Inflammatory macrophage treated with lipopolysaccharide for 1 hour (primary cell): ENCODE measurements at places on chromosomes 5 and 9.
A peak's percentile ranks its signal among the peaks of the same experiment; 100 is the strongest.

GRCh38 chr5:36778336-36778735 is 98.2 kb upstream of the NIPBL start:
- no peak for DNase-seq

DNA sequence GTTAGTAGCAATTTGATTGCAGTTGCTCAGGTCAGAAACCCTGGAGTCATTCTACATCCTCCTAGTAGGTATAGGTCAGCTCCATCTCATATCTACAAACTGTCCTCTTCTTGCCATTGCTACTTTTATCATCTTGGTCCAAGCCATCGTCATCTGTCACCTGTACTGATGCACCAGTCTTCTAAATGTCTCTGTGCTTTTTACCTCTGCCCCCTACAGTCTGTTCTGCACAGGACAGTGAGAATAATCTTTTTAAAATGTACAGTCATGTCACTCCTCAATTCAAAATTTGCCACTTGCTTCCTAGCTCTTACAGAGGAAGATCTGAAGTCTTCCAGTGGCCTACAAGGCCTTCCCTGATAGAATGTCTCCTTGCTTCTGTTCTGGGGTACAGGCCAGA is 6.8 kb downstream of the NNT start:
- no peak for DNase-seq

DNA sequence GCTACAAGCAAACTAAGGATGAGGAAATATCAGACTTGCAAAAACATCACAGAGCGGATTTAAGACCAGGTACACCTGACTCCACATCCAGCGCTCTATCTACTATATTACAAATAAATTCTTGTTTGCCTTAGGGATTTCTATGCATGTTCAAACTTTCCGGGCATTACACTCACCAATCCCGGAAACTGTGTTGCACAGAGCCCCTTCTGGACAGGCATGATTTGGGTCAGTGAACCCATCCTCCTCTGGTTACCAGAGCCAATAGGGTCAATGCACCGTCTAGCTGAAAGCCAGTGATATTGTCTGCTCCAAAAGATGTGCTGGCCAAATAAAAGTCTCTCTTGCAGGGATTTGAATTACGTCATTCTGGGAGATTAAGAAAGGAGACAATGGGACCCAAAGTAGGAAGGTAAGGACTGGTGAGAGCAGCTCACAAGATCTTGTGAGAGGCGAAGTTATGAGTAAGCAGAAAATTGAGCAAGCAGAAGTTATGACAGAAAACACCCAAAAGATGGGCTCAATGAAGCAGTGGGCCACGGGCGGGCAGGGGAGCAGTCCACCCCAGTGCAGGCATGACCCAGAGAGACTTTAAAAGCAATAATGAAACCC is 155.8 kb upstream of the RAI14 start:
- DNase-seq, result peak; percentile 91

DNA sequence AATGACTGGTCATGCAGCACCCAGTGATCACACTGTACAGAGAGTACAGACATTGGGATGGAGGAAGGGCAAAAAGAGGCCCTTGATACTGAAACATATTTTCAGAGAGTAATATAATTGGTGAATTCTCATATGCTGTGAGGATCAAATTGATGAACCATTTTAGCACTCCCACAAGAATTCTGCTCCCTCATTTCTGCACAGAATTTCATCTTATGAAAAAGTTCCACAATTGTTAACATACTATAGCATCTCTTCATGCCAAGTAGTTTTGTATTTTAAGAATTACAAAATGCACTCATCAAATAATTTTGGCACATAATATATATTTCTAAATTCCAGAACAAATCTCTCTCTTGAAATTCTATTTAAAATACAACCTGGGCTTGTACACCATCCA is 351.2 kb downstream of the PDE4D start:
- no peak for DNase-seq

- no peak for DNase-seq
Observed at GRCh38 chr5:36640949-36641348, 34.5 kb downstream of the SLC1A3 start.

- no peak for DNase-seq
Observed at GRCh38 chr5:170411100-170411499, 21.9 kb upstream of the KCNMB1 start.

DNA sequence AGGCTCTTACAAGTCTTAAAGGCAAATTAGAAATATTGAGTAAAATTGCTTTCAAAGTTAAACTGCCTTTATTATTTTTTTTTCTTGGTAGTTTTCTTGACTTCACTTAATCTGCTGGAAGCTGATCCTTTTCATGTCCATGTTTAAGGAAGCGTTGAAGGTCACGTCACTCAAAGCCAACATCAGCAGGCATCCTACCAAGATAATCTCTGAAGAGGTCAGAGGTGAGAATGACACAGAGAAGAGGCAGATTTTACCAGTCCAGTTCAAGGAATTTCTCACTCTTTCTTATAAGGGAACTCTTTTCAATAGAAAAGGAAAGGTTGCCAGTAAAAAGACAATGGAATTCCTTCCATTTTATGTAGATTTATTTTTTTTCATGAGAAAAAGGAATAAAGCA is 259.8 kb downstream of the ANXA1 start:
- DNase-seq, result no peak

- no peak for DNase-seq
Observed at GRCh38 chr5:144335561-144335960, 164.9 kb downstream of the KCTD16 start.

- no peak for DNase-seq
Observed at GRCh38 chr5:22488427-22488826, 364.7 kb downstream of the CDH12 start.

DNA sequence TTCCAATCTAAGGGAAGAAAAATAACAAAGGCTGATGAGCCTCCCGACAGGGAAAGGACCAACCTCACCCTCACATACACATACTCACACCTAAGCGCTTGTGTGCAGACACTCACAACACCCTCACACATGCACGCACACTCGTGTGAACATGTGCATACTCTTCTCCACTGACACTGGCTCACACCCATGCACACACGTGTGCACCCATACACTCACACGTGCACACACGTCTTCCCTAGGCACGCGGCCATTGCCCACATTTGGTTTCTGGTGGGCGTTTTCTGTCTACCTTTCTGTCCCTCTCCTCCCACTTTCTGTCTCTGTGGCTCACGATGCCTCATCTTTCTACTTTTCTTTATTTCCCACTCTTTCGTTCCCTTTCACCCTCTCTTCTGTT is 169.7 kb upstream of the MVB12B start:
- no peak for DNase-seq

DNA sequence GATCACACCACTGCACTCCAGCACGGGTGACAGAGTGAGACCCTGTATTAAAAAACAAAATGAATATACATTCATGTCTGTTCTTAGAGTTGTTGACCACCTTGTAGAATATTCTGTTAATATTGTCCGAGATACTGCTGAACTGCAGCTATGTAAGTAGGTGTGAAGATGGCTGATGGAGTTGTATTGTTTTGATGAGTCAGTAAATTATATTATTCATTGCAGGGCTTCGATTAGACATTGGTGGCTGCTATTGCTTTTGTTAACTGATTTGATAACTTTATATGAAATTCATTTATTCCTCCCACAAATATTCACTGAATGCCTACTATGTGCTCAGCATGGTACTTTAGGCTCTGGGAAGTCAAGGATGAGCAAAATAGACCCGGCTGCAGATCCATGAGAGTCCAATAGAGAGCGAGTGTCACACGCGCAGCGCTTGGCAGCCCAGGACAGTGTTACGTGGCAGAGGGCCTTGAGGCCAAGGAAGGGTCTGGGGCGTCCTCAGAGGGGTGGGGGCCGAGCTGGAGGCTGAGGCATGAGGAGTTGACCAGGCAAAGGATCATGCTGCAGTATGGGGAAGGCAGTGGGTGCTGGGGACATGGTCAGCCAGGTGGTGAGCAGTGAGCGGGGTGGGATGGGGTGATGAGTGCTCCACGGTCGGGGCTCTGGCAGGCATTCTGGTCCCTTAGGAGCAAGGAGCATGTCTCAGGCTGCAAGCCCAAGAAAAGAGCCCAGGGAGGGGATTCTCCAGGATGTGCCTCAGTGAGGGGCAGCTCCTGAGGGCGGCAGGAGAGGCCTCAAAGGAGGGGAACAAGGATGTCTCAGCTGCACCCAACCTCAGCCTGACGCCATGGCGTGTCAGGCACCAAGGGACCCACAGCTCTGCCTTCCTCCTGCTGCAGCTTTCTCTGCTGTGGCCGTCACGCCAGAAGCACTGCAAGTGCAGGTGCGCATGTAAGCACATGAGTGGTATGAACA is 243.5 kb downstream of the GADD45G start:
- DNase-seq, result no peak

GRCh38 chr9:126793686-126794417 is 11.0 kb upstream of the ZBTB43 start:
- DNase-seq, result no peak

- DNase-seq, result no peak
Observed at GRCh38 chr9:117815315-117815714, 111.1 kb downstream of the TLR4 start.
